Fibroblast of mammary gland (primary cell): ENCODE measurements at places on chromosomes 1 and 21.

DNA sequence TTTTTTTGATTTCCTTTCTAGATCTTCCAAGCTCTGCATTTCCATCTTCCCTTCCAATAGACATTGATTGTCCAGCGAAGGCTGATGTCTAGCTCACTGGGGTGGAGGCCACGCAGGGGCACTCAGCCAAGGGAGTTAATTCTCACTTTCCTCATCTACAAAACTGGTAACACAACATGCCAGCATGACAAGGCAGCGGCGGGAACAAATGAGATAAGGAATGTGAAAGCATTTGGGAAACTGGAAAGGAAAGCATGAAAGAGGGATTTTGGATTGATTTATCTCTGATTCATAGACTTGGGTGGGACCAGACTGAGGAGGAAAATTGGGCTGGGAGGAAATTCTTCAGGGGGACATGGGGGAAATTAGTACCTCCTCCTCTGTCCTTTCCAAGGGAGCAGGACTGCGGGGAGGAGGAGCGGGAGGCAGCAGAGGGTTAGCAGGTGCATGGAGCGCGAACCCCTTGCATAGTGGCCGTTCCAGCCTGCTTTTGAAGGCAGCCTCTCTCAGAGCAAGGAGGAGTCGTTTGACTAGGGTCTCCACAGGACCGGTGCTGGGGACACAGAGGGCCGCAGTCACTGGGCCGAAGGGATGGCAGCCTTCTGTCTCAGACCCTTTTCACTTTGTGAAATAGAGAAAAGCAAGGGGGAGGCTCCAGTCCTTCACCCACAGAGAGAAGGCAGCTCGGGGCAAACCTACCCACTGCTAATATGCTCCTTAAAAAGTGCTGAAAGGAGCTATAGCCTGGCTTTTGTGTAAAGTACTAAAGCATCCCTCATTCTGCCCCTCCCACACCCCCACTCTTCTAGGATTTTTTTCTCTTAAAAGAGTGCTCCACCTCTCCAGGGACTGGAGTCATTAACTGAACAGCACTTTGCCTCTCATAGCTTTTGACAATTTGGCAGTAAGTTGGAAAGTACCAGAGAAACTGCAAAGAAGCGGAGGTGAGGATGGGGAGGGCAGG lies 89.2 kb downstream of the PLXNA2 start:
- DNase-seq, result no peak

GRCh38 chr1:55203064-55203463 lies 12.1 kb downstream of the USP24 start:
- DNase-seq, result no peak

DNA sequence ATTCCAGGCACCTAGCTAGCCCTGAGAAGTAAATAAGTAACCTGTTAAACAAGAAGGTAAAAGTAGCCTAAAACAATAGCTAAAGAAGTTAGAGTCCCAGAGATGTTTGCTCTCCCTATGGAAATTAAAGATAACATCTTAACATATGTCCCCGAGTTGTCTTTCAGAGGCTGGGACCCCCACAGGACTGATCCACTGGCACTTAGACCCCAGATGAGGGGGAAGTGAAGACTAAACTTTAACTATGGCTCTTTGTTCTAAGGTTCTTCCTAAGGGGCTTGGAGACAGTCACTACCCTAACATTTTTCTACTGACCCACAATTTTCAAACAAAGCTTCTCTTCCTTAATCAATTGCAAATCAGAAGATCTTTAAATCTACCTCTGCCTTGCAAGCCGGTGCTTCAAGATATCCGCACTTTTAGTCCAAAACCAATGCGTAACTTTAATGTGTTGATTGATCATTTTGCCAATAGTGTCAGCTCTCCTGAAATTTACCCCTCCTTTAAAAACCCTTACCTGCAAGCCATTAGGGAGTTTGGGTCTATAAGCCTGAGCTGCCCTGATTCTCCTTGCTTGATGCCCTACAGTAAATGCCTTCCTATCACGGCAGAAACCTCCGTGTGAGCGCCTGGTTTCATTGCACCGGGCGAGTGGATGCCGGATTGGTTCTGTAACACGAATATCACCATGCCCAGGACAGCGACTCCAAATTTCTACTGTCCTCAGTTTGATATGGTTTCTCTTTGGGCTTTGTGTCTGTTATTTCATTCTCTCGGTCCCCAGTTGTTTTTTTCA lies 404.4 kb downstream of the SIPA1L2 start:
- no peak for DNase-seq

- DNase-seq, result no peak
Observed at GRCh38 chr1:98286656-98287055, 365.8 kb upstream of the DPYD start.

DNA sequence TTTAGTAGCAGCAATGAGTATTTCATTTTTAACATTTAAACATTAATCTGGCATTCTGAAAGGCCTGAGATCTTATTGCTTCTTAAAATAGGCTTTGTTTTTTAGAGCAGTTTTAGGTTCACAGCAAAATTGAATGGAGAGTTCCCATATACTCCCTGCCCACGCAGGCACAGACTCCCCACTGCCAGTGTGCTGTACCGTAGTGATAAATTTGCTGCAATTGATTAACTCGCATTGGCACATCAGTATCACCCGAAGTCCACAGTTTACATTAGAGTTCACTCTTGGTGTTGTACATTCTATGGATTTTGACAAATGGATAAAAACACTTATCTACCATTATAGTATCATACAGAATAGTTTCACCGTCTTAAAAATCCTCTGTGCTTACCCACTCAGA lies 71.8 kb upstream of the ERRFI1 start:
- no peak for DNase-seq

DNA sequence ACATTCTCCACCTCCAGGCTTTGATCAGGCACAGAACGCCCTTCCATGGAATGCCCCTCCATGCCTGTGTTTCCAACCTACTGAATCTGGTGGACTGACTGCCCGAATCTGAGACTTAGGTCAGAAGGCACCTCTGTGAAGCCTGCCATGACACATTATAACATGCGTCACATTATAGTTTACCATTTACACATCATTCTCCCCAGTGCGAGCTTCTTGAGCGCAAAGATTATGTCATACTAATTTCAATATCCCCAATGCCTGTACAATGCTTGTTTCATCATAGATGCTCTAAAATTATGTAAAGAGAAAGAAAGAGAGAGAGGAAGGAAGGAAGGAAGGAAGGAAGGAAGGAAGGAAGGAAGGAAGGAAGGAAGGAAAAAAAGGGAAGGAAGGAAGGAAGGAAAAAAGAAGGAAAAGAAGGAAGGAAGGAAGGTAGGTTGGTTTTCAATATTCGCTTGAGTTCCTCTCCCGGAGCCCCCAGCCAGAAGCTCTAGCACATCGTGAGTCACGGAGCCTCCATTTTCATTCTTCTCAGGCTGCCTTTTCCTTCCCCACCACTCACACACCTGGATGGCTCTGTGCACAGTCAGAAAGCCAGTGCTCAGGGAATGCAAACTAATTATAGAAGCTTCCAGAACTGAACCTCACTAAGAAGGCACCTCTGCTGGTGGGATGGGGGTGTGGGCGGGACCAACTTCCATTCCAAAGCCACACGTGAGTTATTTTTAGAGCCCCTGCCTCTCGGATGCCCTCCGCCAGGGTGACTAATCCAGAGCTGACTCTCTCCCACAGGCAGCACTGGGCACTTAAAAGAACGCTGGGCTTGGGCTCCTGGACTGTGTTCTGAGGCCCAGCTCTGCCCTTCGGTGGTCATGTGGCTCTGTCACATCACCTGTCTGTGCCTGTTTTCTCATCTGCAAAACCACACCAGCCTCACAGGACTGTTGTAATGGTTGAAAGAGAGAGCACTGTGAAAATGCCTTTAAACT lies 27.4 kb downstream of the LAMB3 start:
- no peak for DNase-seq

- DNase-seq, result peak; percentile 60
Observed at GRCh38 chr1:28313702-28314546, 14.9 kb upstream of the MED18 start.

GRCh38 chr1:72827278-72827677 lies 544.9 kb upstream of the NEGR1 start:
- peak; percentile 41 for DNase-seq

DNA sequence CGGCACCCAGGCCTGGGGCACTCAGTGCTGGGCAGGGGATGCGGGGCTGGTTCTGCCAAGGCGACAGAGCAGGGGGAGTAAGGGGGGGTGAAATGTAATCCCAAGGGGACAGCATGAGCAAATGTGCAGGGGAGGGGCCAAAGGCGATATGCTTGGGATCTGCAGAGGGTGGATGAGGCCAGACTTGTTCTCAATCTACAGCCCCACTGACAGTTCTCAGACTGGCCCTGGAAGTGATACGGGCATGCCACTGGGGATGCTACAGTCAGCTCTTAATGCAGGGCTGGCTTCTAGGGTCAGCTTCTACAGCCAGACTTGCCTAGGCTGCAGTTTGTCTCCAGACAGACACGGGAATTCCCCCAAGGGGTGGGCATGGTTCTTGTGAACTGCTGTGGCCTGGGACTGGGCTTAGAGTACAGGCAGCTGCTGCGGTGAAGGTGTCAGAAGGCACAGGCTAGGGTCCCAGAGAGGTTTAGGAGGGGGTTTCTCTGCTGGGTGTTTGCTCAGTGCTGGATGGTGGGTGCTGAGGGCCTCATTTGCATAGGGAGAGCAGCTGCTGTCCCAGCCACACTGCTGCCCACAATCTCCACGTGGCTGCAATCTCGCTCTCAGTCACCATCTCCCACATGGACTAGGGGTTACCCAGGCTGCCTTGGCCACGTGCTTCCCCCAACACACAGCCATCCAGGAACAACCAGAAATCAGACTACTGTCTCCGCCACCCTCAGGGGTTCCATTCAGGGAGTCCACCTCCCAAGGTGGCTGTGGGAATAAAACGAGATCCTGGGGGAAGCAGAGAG lies 190.1 kb downstream of the HIVEP3 start:
- no peak for DNase-seq

DNA sequence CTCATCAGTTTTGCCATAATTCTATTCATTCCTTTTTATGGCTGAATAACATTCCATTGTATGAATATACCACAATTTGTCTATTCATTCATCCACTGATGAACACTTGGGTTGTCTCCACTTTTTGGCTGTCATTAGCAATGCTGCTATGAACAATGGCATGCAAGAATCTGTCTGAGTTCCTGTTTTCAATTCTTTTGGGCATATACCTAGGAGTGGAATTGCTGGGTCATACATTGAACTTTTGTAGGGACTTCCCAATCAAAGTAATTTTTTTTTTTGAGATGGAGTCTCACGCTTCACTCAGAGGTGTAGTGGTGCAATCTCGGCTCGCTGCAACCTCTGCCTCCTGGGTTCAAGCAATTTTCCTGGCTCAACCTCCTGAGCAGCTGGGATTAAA lies 34.9 kb downstream of the AADACL4 start:
- no peak for DNase-seq

DNA sequence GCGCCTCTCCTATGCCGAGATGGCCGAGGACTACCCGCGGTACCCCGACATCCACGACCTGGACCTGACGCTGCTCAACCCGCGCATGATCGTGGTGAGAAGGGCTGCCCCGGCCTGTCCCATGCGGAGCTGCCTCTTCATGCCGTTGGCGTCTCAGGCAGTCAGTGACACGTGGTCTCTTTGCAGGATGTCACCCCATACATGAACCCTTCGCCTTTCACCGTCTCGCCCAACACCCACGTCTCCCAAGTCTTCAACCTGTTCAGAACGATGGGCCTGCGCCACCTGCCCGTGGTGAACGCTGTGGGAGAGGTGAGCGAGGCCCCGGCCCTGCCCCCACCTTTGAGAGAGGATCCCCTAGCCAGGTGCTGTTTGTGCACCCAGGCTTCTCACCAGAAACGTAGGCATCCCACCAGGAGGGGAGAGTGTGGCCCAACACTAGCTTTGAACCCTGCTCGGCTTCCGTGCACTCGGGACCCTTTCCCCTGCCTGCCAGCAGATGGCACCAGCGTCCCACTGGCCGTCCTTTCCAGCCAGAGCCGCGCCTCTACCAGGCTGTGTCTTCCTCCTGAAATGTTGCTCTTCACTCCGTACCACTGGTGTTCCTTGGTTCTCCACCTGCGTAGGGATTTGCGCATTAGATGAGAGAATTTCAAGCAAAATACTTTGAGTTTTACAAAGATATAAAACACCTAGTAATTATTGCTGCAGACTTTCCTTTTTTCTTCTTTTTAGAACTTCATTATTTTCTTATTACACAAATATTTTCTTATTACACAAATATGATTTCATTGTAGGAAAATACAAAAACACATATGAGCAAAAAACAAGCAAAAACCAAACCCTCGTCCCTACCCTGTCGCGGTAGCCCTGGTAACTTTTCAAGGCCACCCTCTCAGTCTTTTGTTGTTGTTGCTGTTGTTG lies 9.0 kb downstream of the NPPA start:
- DNase-seq, result peak; percentile 52

GRCh38 chr1:237712586-237713157 lies 178.1 kb downstream of the ZP4 start:
- DNase-seq, result no peak

GRCh38 chr1:108560189-108560873 lies 431 bp downstream of the EEIG2 start:
- DNase-seq, result no peak

GRCh38 chr1:39522661-39523567 lies 31.5 kb downstream of the BMP8A start:
- no peak for DNase-seq

- no peak for DNase-seq
Observed at GRCh38 chr1:185053204-185053603, 7.8 kb downstream of the RNF2 start.

DNA sequence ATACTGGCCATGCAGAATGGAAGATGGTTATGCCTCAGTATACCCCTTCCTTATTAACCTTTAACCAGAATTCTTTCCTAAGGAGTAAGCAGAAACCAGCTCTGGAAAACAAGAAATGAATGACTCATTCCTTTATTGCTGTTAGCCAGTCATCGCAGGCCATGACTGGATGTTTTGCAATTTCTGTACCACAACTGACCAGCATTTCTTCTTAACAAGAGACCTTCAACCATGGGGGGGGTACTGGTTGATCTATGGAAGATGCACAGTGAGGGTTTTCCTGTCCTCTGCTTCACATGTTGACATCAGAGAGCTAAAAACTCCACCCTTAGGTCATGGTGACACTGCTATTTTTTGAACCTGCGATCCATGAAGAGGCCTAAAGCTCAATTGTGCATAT lies 28.0 kb upstream of the RNF2 start:
- DNase-seq, result peak; percentile 97

- DNase-seq, result no peak
Observed at GRCh38 chr21:28669971-28670653, 322.6 kb downstream of the LTN1 start.

DNA sequence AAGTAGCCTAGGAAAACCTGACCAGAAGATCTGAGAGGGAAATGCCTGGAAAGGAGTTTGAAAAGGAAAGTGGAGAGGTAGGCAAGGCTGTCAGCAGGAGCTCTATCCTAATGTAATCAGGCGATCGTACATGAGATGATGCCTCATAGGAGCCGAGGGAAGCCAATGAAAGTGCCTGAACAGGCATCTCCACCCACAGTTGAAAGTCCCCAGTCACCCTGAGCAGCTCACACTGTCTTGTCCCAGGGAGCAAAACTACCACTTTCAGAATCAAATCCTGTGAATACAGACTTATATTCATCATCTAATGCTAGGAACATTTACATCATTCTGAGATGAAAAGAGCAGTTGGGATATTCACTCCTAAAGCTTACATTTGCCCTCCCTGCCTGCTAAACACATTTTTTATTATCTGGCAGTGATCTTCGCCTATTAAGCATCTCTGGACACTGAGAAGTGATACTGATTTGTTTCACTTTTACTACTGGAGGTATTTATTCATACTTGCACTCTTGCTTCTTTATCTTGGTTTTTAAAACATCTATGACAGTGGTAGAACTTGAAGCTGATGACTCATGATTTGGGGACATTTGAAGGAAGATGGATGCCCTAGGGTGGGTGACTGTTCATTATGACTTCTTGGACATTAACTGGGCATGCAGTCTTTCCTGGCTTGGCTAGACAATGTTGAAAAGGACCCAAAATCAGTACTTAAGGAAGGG lies 221.6 kb downstream of the SEC16B start:
- no peak for DNase-seq

- DNase-seq, result peak; percentile 97
Observed at GRCh38 chr1:234721476-234722269, 111.7 kb upstream of the IRF2BP2 start.
